ENCODE measurements at places on chromosomes 1 and 21.
A peak's percentile ranks its signal among the peaks of the same experiment; 100 is the strongest.

GRCh38 chr1:86423873-86424272 lies at the start of gene CLCA2:
TSS of gene CLCA2 (plus strand) at chr1:86424171. CDS start at chr1:86424248, 77 bp downstream.
- no peak for DNase-seq

GRCh38 chr1:232728507-232729263 lies 76.5 kb upstream of the MAP10 start:
- DNase-seq = no peak

GRCh38 chr1:208279826-208280588 lies 35.8 kb upstream of the PLXNA2 start:
- DNase-seq = no peak

GRCh38 chr1:18651713-18652112 lies 21.1 kb downstream of the PAX7 start:
- DNase-seq = no peak

DNA sequence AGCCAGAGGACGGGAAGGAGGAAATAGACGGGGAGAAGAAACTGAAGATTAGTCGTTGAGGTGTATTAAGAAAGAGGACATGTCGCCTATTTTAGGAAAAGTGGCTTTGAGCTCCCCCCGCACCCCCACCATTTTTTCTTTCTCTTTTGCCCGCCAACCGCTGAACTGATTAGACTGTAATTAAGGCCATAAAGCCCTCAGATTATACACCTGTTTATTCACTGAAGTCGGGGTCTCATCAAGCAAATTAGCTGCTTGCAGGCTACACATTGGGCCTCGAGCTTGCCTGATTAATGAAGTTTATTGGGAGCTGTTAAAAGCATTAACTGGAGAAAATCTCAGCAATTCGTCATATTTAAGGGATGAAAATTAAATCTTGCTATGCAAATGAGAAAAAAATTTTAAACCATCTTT lies 119.4 kb upstream of the RRP15 start:
- no peak for DNase-seq

- DNase-seq = peak; percentile 58
Observed at GRCh38 chr21:46183910-46184624, at the start of gene SPATC1L. TSS of gene SPATC1L (minus strand) at chr21:46184459. CDS start at chr21:46182816, 1,643 bp downstream.

DNA sequence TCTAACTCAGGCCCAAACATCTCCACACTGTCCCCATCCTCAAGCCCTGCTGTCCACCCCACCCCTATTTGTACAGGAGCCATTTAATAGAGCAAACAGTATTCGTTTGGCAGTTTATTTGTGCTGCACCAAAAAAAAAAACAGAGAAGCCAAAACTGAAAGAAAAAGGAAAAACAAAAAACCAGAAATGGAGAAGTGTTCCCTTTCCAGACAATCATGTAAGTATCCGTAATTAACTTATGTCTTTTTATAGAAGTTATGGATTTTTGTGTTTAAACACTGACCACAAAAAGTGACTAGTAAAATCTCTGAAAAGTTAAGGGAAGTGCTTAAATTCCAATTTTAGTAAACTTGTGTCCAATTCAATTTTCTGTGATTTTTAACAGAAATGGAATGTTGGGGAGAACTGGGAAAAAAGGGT lies 40.4 kb upstream of the ZBTB18 start:
- no peak for DNase-seq

DNA sequence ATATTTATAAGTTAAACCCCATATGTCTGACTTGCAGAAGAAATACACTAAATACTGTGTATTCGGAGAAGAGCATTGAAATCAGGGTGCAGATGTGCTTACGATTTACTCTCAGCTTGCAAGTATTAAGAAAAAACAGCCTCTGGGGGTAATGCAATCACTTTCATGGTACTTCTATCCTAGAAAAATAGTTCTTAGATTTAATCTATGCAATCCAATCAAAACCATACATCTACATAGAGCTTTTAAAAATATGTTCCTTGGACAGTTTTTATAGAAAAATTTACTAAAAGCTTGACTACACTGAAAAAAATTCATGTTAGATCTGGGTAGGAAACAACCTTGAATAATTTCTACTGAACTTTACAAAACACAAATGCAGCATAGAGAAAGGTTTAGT lies 890.3 kb upstream of the ADGRL2 start:
- DNase-seq = no peak

Measured in ACHN (cell line).